ENCODE measurements at places on chromosomes 7 and 10.

- DNase-seq, result no peak
These were observed 58.7 kb downstream of the OSBPL3 start for GRCh38 chr7:24921362-24921679.

- DNase-seq, result no peak
These were observed 12.2 kb upstream of the SAMD9L start for GRCh38 chr7:93160410-93160809.

DNA sequence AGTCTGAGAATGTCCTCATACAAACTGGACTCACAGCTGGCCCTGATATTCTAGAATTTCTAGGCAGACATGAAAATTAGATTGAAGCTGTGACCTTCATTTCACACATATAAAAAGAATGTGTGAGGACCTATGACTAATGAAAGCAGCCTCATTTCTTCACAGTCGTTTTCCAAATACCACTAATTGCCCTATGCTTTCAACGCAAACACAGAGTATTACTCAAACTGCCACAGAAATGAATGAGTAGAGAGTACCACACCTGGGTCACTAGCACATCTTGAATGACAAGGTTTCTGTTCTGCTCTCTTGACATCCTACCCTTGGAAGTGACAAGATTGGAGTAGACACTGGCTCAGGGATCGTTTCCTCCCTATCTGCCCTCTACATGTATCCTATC is 142.4 kb downstream of the C1GALT1 start:
- DNase-seq, result no peak

GRCh38 chr10:14382022-14382421 is 51.3 kb upstream of the FRMD4A start:
- DNase-seq, result no peak

DNA sequence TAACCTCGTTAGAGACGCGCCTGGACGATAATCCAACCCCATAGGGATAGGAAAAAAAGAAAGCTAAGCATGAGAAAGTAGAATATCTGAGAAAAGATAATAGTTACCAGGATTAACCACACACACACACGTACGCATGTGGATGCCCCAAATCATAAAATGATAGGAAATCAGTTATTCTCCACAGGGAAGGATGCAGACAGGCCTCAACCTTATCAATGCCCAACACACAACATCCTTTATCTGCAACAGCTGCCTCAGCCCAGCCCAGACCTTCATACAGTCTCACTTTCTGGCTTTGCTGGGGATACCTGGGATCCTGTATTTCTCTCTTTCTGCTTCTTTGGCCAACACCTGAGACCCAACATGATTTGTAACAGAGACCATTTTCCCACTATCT is 123.0 kb downstream of the NOC3L start:
- DNase-seq, result no peak

- no peak for DNase-seq
These were observed 15.7 kb upstream of the RELN start for GRCh38 chr7:104005197-104005596.
